ENCODE measurements at places on chromosomes 3 and 15.

- no peak for DNase-seq
Measured at GRCh38 chr3:25184641-25185250, 243.3 kb upstream of the RARB start.

DNA sequence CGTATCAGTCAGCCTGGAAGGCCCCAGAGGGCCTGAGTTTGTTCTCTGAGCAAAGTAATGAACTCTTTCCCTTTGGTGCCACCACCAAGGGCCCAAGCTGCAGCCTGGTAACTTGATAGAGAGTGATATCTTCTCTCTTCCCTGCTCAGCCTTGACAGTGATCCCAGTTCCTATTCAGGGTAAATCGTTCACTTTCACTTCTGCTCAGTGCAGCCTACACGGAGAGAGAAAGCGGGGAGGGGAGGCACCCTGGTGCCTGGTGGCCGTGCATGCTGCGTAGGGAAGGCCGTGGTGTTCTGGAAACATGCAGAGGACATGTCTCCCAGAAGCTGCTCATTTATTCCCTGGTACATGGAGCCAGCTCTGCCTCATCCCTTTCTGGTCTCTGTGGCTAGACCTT lies 54.9 kb downstream of the KIF9 start:
- no peak for DNase-seq

GRCh38 chr15:81897057-81897677 lies 148.7 kb downstream of the MEX3B start:
- no peak for DNase-seq

DNA sequence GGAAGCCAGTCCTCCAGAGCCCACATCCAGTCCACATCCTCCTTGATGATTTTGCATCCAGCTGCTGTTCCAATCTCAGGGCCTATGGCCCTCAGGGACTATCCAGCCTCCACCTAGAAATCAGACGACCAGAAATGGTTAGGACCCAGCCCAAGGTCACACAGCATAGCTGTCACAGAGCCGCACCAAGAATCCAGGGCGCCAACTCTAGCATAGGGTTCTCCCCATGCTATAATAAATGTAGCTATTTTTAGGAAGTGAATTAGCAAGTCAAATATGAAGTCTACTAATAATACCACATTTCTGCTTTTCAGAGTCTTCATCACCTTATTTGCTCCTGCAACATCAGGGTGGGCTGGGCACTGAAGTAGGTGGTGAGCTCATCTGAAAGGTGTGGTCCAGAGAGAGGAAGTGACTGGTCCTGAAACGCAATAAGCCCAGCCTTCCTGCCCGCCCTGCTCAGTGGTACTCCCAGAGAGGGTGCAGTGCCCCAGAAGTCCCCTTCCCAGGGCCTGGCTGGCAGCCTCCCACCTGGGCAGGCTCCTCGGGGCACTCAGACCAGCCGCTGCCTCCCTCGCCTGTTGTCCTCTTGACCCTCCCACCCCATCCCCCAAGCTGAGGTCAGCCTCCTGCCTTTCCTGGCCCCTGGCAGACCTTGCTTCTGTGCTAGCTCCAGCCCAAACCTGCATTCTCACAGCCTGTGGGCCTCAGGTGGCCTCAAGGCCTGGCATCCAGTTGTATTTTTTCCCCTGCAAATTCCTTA lies 17.6 kb upstream of the CYP11A1 start:
- DNase-seq: no peak

DNA sequence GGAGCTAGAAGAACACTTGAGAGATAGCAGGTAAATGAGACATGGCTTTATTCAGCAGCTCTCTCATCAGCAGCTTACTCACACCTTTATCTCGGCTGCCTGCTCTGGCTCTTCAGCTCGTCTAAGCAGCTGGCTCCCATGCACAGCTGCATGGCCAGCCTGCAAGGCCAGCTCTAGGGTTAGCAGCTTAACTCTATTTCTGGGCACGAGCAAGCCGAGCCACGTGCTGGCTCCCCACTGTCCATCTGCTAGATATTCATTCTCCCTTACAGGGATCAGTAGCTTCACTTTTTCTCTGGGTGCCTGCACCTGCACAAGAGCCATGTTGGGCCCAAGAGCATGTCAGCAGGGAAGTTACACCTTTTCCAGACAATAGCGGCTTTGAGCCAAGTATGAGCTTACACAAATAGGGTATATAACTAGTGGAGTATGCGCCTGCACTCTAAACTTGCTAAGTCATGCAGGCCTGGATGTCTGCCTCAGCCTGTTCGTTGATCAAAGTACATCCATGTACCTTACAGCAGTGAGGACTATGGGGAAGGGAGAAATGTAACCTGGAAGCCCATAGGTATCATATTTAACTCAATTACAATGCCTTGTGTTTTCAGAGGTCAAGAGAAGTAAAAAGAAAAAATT lies 174.9 kb upstream of the SNTN start:
- no peak for DNase-seq

DNA sequence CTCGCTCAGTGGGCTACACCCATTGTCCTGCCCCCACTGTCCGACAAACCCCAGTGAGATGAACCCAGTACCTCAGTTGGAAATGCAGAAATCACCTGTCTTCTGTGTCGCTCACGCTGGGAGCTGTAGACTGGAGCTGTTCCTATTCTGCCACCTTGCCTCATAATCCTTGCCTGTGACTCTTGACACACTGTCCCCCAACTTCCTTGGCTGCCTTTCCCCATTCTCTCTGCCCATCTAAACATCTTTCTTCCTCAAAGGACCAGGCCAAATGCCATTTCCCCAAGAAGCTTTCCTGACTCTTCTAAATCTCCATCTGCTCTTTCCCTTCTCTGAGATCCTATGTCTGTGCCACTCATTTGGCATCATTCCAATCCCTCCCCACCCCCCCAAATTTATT lies 9.7 kb upstream of the CD80 start:
- DNase-seq: no peak

- DNase-seq: no peak
Measured at GRCh38 chr3:2303566-2303965, 204.9 kb downstream of the CNTN4 start.

DNA sequence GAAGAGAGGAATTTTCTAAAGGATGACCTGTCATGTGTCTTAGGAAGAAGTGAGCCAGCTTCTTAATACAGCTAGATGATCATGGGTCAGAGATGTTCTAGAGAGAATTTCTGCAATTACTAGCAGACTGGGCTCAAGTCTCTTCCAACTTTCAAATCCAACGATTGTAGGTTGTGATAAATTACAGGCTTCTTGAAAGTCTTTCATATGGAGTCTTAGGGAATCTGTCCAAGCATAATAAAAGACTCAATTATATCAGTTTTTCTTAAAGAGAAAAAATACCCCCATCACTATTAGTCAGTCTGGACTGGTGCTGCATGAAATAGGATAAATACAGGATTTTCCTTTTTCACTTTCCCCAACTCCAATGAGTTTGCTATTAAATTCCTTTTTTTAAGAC lies 59.1 kb downstream of the DRD3 start:
- no peak for DNase-seq

DNA sequence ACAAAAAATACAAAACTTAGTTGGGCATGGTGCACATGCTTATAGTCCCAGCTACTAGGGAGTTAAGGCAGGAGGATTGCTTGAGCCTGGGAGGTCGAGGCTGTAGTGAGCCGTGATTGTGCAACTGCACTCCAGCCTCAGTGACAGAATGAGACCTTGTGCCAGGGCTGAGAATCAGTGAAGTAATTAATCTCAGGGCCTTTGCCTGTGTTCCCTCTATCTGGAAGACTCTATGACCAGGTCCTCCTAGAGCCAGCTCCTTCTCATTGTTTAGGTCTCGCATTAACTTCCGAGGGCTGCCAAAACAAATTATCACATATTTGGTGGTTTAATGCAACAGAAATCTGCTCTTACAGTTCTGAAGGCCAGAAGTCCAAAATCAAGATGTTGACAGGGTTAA lies 41.4 kb upstream of the FLNB start:
- no peak for DNase-seq

DNA sequence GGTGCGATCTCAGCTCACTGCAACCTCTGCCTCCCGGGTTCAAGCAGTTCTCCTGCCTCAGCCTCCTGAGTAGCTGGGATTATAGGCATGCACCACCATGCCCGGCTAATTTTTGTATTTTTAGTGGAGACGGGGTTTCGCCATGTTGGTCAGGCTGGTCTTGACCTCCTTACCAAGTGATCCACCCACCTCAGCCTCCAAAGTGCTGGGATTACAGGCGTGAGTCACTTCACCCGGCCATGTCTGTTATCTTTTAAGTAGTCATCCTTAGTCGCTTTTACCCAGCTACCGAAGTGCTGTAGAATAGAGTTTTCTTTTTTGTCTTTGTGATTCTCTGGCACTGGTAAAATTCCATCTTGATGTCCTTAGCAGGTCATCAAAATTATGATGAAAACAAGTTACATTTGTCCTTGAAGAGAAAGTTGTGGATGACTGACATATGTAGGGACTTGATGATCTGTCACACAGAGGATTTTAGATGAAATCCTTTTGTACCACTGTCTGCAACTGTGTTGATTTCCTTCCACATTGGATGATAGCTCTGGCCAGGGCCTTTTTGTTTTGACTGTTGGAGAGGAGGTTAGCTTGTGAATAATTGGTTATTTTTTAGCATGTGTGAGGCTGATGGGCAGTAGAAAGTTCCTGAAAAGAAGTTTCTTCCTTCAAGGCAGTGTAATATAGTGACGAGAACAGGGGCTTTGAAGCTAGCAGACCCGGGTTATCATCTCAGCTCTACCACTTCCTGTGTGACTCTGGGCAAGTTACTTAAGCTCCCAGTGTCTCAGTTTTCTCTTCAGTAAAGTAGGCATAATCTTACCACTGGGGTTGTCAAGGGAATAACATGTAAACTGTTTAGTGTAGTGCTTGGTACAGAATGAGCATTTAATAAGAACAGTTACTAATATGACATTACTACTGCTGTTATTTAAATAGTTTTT lies 18.8 kb downstream of the ATG7 start:
- no peak for DNase-seq

DNA sequence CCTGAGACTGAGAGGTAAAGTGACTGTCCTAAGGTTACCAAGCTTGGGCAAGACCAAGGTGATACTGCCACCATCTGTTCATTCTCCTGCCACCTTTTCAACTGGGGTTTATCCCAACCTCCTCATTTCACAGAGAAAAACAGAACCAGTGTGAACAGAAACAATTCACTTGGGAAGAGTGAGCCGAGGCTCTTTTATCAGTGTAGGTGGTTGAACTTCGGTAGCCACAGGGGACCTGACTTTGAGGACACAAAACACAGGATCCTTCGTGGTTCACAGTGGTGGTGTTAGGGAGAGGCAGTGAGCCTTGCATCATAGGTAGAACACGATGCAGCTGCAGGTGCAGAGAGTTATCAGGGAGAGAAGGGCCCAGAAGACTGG lies 72.8 kb upstream of the ICE2 start:
- no peak for DNase-seq

DNA sequence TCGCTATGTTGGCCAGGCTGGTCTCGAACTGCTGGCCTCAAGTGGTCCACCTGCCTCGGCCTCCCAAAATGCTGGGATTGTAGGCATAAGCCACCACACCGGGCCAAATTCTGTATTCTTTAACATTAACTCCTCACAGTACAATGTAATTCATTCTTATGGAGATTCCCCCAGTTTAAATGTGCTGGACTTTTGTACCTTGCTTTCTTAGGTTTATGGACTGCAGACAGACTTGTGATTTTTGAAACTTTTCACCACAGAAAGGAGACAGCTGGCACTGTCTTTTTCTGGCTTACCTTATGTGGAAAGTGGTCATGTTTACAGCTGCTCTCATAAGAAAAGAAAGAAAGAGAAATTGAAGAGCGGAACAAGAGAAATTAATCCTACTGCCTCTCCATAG lies 103.8 kb downstream of the IQCH start:
- DNase-seq: no peak

- no peak for DNase-seq
Measured at GRCh38 chr3:192906940-192907339, 10.7 kb downstream of the MB21D2 start.

DNA sequence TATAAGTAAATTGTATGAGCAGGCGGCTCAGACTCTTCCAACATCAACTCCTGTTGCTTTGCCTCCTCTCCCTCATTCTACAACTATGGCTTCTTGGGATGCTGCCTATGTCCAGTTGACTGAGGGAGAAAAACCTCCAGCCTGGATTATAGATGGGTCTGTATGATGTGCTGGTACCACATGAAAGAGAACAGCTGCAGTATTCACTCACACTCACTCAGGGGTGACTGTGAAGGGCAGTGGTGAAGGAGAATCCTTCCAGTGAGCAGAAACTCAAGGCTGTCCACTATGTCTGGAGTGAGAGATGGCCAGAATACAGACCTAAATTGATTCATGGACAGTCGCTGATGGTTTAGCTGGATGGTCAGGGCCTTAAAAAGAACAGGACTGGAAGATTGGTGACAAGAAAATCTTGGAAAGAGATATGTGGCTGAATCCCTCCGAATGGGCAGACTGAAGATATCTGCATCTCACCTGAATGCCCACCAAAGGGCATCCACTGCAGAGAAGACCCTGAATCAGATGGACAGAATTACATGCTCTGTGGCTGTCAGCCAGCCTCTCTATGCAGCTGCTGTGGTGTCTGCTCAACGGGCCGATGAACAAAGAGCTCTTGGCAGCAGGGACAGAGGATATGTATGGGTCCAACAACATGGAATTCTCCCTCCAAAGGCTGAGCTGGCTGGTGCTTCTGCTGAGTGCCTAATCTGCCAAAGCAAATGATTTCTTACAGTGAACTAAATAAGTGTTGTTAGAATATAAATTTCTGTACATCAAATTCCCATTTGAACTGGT lies 1.9 kb upstream of the BCL2L10 start:
- no peak for DNase-seq

DNA sequence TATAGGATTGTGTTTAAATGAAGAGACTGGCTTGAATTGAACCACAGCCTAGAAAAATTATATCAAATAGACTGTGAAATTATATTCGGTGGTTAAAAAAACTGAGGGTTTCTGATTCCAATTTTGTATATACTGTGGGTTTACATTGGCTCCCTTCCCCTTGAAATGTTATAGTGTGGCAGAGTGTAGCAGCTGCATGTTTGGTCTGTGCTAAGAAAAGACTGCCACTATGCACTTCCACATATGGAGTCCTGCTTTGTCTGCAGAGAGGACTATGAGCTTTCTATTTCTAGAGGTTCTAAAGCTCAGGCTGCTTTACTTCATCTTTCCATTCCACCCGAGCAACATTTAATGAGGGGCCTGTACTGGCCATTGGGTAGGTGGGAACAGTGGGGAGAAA lies 112.3 kb downstream of the P3H2 start:
- DNase-seq: no peak

DNA sequence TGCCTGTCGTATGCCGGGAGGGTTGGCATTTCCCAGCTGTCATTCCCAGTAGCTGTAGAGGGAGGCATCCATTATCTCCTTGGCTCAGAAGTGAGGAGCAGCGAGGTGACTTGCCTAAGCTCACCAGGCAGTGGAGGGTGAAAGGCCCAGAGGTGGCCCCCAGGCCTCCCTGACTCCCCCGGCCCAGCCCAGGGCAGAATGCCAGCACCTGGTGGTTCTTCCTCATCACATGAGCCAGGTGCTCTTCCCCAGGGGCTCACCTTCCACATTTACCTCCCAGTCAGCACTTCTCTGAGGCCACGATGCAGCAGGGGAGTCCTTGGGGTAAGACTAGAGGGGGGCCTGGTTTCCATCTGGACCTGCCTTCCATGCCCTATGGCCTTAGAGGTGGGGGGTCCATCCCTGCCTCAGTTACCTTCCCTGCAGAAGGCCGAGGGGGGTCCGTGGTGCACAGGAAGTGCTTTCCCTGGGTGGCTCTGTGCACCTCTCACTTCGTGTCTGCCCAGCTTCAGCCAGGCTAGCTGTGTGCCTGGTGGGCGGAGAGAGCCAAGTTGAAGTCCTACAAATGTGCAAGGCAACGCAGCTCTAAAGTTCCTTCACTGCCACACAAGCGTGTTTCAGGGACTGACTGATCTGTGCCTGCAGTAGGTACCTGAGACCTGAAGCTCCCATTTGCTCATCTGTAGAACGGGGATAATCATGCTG lies 70.3 kb upstream of the PLXNA1 start:
- no peak for DNase-seq

- no peak for DNase-seq
Measured at GRCh38 chr15:39251413-39252133, 329.3 kb upstream of the THBS1 start.

Data from activated naive CD4-positive, alpha-beta T cell (primary cell).